Endothelial cell (in vitro differentiated cells): ENCODE measurements at places on chromosomes 7 and 10.

GRCh38 chr10:122164815-122165483 is 106.1 kb upstream of the BTBD16 start:
- DNase-seq, result no peak

GRCh38 chr10:79320820-79321493 is 26.3 kb upstream of the PPIF start:
- no peak for DNase-seq

DNA sequence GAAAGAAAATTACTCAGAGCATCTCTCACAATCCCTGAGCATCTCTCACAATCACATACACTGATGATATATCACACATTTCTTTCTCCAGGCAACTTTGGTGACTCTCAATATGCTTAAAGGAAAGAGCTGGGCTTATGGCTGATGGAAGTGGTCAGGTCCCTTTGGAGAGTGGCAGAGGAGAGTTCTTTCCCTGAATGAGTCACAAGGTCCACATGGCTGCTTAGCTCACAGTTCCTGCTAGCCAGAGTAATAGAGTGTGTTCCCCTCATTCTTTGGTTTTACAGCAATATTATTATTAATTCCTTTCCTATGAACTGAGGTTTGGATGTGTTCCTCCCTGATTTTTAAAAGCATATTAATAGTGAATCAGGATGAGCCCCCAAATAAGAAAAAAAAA is 287.4 kb downstream of the C7orf25 start:
- no peak for DNase-seq

DNA sequence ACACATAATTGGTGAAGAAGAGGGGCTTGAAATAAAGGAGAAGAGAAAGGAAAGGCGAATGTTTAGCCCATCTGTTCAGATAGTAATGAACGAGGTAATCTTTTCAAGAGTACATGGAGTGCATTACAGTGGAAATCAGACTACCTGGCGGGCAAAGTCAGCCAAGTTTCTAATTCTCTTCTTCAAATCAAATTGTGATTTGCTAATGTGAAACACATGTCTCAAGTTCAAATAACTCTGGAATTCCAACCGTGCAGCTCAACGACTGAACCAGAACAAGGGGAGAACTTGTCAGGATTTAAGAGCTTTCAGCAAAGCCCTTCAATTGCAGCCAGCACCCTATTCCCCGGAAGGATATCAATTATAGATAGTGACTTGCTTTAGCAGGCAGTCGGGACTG is 216.9 kb downstream of the GLI3 start:
- DNase-seq, result no peak

DNA sequence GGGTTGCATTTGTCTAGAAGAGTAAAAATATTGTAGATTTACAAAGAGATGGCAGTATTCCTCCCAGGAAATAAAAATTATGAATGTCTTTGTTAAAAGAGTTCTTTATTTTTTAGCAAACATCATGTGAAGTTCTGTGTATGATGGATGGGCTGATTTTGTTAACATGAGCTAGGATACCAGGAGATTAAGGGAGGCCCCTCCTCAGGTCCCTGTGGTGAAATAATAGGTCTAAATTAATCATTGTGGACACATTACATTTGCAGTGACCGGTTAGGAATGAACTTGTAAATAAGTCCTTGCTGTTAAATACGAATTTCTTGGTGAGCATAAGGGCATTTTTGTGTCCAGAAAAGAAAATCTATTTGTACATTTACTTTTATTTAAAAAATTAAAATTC is 339.4 kb upstream of the PHF14 start:
- DNase-seq, result no peak

DNA sequence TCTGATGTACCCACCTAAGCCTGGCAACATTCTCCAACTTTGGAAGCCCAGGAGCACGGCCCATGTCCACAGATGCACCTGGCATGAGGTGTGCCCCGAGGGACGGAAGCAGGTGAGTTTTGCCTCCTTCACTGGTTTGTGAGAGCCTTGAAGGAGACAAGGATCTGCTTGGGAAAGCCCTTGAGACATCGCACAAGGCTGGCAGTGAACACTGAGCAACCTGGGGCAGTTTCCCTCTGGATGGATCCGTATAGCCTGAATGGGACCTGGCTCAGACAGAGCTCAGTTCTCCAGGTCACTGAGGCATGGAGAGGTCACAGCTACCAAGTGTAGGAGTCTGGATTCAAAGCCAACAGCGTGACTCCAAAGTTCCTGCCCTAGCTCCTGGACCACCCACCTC is 8.8 kb upstream of the NUPR2 start:
- no peak for DNase-seq

DNA sequence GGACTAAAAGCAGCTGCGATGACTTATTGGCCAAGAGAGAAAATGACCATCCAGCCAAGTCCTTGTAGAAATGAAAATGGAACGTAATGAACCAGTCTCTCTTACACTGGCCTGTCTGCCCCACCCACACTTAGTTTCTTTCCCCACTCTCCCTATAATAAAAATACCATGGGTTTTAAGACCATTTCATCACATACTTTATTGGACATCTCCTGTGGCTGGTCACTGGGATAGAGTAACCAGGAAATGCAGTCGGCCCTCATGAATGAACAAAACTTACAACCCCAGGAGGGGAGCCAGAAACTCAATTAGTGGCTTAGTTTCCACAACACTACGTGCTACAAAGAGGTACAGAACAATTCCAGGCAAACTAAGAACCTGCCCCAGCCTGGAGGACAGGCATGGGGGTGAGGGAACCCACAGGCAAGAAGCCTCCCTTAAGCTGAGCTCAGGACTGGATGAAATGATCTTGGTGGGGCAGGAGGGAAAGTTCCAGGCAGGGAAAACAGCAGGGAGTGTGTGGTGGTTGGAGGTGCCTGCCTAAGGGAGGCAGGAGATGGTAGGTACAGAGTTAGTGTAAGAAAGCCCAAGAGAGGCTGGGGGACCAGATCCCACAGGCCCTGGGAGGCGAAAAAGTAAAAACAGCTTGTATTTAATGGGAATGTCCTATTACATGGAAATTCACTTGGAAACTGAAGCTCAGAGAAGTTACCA is 29.6 kb downstream of the MKI67 start:
- no peak for DNase-seq

- DNase-seq, result no peak
Observed at GRCh38 chr10:32680803-32681557, 235.0 kb downstream of the CCDC7 start.

DNA sequence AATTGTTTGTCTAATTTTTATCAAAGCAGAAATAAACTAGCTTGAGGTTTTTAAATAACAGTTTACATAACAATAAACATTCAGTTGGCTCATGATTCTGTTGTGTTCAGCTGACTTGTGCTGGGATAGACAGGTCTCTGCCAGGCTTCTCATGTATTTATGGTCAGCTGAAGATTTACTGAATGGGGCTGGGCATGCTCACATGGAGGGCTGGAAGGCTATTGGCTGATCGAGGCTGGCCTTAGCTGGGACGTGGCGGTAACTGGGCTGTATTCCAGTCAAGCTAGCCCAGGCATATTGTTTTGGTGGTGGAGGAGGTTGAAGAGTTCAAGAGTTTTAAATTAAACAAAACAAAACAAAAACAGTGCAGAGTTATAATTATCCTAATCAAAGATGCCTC is 251.0 kb upstream of the MTPN start:
- DNase-seq, result no peak

DNA sequence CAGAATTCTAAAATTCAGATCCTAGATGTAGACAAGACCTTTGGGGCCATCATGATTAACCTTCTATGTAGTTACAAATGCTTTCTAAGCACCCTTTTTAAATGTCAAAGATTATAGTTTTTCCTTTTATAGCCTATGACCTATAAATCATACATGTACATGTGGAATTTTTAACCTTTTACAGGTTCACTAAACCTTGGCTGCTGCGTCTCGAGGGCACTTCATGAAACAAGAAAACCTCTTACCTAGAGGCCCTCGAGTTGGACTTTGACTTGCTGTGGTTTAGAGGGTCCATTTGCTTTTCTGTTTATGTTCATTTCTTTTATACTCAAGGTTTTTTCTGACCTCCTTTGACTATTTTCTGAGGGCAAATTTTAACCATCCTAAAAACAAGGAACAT is 302.2 kb downstream of the CSTF2T start:
- no peak for DNase-seq

GRCh38 chr7:42096681-42097561 is 140.1 kb downstream of the GLI3 start:
- DNase-seq, result no peak

GRCh38 chr10:125709553-125710474 is 9.7 kb upstream of the EDRF1 start:
- no peak for DNase-seq

- no peak for DNase-seq
Observed at GRCh38 chr10:8159341-8160165, 105.1 kb downstream of the GATA3 start.

DNA sequence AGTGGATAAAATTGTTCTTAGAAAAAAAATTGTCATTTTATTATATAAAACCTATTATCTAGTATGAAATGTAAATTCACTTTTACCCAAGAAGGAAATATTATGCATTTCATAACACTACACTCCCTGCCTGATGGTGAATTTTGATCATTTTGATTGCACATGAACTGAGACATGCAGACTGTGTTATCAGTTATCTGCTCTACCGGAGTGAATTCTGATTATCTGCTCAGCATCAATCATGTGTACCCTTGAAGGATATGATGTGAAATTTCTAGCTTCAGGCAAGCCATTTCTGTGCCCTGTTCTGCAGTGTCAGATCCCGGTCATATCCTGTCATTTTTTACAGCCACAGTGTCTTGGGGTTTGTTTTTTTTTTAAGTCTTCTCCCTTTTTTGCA is 85.0 kb upstream of the FGL2 start:
- no peak for DNase-seq

DNA sequence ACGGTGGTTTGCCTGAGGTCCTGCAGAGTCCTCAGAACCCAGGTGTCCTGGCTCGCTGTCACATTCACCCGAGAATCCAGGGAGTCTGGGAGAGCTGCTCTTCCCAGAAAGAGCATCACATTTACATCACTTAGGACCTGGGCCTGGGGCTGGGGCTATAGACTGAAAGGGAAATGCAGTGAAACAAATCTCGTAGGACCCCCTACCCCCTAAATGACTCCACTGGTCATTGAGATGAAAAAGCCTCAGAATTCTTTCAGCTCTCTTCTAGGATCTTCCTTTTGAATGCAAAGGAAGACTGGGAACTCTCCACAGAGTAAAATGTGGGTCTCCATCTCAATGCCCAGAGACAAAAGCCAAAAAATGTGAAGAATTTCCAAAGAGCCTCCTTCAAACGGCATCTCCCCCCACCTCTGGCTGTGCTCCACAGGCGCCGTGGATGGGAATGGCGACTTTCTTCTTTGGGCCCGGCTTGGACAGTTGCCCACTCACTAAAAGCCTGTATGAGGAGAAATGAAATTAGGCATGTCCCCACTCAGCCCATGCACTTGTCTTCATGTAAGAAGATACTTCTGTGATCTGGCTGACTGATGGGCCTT is 49.0 kb upstream of the PODXL start:
- DNase-seq, result no peak

- DNase-seq, result no peak
Observed at GRCh38 chr10:68574051-68574450, 13.9 kb downstream of the TET1 start.

DNA sequence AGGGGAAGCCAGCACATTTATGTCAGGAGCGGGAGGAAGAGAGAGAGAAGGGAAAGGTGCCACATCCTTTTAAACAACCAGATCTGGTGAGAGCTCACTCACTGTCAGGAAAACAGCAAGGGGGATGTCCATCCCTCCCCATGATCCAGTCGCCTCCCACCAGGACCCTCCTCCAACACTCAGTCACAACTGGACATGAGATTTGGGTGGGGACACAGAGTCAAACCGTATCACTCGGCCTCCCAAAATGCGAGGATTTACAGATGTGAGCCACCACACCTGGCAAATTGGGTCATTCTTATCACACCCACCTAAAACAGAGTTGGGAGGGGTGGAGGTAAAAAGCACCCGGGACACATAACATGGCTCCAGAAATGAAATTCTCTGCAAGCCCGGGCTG is 41.0 kb downstream of the CARD11 start:
- DNase-seq, result no peak

GRCh38 chr10:86443069-86443468 is 76.5 kb upstream of the GRID1 start:
- DNase-seq, result no peak

DNA sequence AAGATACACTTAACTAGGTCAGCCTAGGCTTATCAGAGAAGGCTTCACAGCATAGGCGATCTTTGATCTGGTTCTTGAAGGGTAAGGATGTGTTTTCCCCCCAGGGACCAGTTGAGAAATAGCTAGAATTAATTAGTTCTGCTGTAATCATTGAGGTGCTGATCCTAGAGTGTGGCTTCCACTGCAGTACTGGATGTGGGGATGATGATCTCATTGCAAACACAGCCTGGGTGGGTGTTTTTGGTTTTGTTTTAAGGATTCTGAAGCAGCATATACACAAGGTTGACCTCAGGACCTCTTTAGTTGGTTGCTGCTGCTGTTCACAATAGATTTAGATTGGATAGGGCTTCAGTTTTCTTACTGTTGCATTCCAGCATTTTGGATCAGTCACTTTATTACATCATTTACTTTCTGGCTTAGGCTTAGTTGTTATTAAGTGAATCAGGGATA is 159.7 kb downstream of the AUTS2 start:
- no peak for DNase-seq

GRCh38 chr7:13151978-13152377 is 464.5 kb downstream of the ARL4A start:
- no peak for DNase-seq

GRCh38 chr7:143954135-143954534 is 509 bp upstream of the OR2F1 start:
- DNase-seq, result no peak

GRCh38 chr10:128103229-128103714 is 23.0 kb downstream of the MKI67 start:
- DNase-seq, result no peak

DNA sequence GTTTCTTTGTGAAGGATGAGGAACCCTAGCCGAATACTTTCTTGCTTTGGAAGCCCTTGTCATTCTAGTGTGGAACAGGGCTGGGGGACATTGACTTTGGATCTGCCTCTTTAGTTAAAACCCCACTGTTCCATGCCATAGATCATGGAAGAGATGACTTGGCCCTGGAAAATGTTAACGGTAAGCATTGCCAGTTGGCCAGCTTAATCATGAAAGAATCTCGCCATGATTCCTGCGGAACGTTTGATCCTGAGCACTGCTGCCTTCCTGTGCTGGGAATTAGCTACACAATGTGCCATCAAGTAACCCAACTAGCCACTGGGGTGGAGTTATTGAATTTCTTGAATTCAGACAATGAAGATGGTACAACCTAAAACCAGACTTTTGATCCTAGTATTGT is 177.6 kb upstream of the FZD8 start:
- DNase-seq, result no peak

DNA sequence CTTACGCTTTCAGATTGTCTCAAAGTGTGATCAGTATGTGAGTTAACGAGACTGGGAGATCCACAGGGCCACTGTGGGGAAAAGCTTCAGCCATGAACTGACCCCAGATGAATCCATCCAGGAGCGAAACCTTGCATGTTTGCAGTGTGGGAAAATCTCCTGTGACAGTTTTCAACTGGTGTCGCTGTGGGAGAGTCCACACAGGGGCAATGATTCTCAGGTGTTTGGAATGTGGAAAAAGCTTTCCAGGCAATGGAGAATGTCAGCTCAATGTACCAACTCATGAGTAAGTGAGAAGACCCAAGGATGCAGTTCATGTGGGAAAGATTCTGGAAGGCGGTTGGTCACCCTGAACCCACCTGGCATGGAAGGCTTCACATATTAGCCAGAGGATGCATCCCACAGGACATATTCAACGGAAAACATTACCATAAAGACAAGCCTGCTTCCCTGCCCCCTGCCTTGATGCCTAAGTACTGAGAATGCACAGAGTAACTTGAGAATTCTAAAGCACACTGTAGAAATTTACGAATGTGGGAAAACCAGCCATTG is 204.1 kb upstream of the BMPER start:
- DNase-seq, result no peak

- no peak for DNase-seq
Observed at GRCh38 chr10:89555688-89556445, 20.5 kb upstream of the SLC16A12 start.
